ENCODE measurements at places on chromosomes 1 and 21.
A peak's percentile ranks its signal among the peaks of the same experiment; 100 is the strongest.

GRCh38 chr21:14487490-14488432, 58.4 kb downstream of the SAMSN1 start:
- DNase-seq: no peak

GRCh38 chr1:95957748-95958147, 723.7 kb downstream of the RWDD3 start:
- DNase-seq: no peak

DNA sequence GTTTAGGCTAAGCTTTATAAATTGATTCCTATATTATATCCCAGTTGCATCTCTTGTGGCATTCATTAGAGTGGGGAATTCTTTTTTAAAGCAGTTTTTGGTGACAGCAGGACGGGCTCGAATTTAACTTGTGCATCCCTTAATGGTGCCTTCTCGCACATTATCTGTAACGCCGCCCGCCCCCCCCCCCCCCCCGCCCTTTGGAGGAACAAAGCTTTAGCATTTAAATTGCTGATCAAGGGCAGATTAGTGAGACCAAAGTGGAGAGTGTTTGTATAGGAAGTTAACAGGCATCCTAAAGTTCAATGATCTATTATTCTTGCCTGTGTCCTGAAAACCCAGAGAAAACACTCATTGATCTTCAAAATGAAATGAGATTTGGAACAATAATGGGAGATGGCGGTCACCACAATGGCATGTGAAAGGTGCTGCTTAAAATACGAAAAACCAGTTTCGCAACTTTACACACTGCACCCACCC, 2.2 kb downstream of the LMO4 start:
- DNase-seq: no peak

DNA sequence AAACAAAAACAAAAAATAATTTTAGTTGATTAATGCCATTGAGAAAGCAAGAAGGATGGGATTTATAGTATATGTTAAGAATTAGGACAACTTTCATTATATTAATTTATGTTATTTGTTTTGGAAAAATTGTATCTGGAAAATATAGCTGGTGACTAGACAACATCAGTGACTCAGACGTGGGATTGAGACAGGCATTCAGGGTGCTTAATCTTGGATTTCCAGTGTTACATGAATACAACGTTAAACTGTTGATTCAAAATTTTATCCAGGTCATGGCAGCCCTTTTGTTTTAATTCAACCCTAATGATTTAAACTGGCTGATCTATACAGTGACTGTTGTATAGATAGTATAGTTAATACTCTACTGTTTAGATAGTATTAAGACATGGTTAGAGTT, 827.1 kb upstream of the B3GALT2 start:
- no peak for DNase-seq

GRCh38 chr1:26429721-26430120, 2.4 kb upstream of the DHDDS start:
- no peak for DNase-seq

- DNase-seq: no peak
These were observed 26.2 kb downstream of the OR10J5 start for GRCh38 chr1:159509440-159510228.

- no peak for DNase-seq
These were observed 56.0 kb upstream of the ADARB1 start for GRCh38 chr21:45018131-45019075.

DNA sequence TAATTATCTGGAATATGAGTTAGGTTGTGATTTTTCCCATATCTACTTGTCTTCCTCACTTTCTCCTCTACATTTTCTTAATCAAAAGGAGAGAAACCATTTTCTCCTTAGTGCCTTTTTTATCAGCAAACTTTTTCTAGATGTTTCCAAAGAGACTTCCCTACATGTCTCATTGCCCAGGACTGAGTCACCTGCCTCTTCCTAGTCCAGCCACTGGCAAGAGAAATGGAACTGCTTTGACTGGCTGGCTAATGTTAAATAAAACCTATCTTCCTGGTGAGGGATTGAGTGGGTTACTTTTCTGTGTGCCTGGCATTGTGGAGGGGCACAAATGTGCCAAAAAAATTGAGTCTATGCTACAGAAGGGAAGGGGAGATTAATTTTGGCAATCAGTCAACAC, 52.1 kb upstream of the CD5L start:
- no peak for DNase-seq

DNA sequence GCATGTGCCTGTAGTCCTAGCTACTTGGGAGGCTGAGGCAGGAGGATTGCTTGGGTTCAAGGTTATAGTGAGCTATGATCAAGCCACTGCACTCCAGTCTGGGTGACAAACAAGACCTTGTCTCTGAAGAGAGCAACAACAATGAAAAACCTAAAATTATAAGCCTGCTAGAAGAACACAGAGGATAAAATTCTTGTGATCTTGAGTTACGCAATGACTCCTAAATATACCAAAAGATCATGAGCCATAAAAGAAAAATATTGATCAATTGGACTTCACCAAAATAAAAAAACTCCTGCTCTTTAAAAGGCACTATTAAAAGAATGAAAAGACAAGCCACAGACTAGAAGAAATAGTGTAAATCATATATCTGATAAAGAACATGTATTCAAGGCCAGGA, 22.3 kb downstream of the LDLRAD1 start:
- no peak for DNase-seq

- DNase-seq: no peak
These were observed 93.6 kb downstream of the OLFML2B start for GRCh38 chr1:161930064-161930463.

DNA sequence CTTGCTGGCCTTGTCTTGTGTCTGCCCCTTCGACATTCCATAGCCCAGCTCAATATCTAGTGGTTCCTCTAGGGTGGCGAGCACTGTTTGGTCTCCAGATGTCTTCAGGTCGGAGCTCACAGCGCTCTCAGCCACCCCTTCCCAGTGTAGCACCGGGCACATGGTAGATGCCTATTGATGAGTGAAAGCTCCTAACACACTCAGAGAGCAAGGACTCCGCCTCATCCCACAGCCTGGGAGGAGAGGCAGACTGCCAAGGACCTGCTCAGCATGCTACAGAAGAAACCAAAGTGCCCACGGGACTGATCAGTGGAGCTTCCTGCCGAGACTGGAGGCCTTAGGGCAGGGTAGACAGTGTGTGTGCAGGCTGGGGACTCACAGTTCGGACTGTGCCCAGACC, 10.9 kb downstream of the PCSK9 start:
- no peak for DNase-seq

DNA sequence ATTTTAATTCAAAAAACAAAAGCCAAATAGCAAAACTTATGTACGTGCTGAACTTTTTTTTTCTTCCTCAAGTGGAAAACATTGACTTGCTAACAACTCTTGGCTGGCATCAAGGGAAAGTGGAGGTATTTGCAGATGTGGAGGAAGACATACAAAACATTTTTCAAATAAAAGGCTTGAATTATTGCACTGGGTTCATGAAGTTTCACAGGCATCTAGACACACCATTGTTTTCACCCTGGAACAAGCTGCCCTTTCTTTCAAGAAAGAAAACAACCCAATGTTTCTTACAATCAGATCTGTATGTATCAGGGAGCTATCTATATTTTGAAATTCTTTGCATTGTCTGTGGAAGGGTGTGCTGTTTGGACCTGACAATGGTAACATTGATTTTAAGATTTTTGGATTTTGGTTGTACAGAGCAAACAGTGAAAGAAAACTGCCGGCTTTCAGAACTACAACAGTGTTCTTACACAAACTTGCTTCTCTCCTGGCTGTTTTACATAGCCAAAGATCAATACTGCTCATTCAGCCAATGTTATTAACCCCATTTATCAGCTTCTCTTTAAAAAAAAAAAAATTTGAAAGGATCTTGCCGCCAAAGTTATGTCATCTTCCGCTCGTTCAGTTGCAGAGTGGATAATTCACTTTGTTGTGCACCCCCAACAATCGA, 187.7 kb upstream of the FOXD3 start:
- no peak for DNase-seq

GRCh38 chr1:23216771-23217420, 406 bp downstream of the HTR1D start:
- peak; percentile 73 for DNase-seq

DNA sequence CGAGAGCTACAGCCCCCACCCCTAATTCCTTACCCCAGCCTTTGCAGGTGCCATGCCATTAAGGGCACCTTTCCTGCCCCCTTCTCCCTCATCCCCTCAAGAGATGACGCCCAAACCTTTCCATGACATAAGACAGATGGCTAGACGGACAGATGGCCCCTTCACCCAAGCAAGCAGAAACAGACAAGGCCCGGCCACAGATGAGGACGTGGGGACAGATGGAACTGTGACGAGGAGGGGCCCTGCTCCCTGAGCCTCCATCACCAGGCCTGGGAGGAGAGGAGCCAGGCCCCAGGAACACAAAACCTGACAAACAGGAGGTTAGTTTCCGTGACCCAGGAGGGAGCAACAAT, 24.7 kb upstream of the PEF1 start:
- no peak for DNase-seq

- DNase-seq: no peak
These were observed 151.3 kb downstream of the ETS2 start for GRCh38 chr21:38956856-38957571.

DNA sequence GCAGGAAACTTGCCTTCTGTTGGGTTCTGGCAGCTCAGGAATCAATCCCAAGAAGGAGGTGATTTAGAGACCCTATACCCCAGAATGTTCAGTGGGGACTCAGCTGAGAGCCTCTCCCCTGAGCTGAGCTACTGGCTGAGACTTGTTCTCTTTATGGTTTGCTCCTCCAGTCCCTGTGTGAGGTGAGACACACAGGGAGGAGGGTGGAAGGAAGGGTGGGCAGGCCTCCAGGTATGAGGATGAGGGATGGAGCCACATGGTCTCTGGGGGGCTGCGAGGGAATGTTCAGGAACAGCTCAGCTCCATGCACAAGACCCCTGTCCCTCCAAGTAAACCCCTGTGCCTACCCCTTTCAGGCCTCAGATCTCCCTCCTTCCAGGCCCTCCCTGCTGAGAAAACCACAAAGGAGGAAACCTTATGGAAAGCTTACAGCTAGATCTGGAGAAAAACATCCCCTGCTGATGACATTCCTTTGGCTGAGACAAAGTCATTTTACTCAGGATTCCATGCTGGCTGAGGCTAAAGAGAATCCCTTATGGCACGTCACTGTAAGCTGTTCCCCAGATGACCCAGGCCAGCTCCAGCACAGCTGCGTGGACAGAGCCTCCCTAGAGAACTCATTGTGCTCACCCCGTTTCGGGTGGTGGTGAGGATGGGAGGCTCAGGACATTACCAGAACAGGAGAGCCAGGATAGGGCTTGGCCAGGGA, 91.5 kb upstream of the IPO9 start:
- no peak for DNase-seq

GRCh38 chr21:42148097-42148496, 70.8 kb upstream of the ABCG1 start:
- no peak for DNase-seq

GRCh38 chr1:73472810-73473209, 725.2 kb downstream of the LRRIQ3 start:
- no peak for DNase-seq

GRCh38 chr1:50419192-50419906, 3.9 kb downstream of the DMRTA2 start:
- DNase-seq: peak; percentile 45

- DNase-seq: no peak
These were observed 96.0 kb upstream of the TRABD2B start for GRCh38 chr1:48093147-48093546.

DNA sequence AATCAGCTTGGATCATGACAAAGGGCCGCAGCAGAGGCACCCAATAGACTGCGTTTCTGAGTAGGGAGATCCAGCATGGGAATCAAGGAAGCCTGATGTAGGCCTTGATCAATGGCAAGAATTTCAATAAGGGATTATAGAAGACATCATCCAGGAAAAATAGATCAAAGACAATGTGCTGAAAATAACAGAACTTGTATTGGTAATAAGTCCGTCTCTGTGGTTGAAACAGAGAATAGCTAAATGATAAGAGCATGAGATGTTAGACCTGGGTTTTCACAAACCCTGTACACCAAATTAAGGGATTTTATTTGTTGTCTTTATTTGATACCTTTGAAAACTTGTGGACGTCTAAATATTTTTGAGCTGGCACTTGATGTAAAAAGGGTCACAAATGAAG, 228.0 kb upstream of the SGIP1 start:
- no peak for DNase-seq

DNA sequence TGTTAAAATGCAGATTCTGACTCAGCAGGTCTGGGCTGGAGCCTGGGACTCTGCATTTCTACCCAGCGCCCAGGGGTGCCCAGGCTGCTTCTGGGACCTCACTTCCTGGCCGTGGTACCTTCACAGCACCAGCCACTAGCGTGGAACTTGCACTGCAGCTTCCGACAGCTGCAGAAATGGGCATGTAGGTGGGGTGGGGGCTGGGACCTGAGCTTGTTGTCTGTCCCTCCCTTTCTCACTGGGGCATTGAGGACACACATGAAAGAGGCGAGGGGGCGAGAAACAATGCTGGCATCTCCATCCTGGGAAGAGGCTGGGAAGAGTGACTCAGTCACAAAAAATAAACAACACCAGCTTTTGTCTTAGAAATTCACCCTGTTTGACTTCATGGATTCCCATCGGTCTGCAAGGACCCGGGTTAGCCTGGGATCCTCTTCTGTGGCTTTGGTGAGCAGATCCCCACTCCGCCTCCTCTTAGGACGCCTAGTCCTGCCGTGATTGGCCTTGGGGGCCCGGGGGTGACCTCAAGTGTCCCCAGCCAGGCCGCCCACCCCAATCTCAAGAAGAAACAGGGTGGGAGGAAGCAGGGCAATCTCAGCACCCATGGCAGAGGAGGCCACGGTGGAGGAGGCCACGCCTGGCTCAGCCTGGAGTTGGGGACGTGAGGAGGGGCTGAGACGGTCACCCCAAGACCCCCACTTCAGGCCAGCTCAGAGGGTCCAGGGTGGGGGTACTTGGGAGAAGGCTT, 29.9 kb upstream of the POFUT2 start:
- DNase-seq: no peak

DNA sequence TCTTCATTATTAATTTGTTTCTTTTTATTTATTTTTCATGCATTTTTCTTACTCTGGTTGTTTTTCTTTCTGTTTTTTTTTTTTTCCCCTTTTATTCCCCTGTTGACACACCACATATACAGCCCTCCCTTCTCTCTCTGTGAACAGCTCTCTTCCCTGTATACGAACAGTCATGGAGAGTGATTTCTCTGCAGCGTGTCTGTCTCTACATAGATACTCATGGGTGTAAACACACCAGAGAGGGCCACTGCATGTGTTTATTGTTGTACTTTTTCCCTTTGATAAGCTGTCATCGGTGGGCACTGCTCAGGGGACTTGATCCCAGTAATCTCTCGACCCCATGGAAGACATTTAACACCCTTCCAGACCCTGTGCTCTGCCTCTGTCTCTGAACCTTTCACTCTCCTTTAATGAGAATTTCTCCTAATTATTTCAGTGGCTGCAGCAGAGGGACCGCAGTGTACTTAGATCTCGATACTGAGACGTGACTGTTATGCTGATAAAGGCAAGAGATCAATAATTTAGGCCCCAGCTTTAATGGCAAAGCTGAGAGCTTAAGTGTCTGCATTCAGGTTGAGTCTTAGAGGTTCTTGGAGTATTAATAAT, 113.1 kb downstream of the PBX1 start:
- no peak for DNase-seq

Data from nephron progenitor cell (in vitro differentiated cells).